ENCODE measurements at places on chromosomes 6 and 20.
A peak's percentile ranks its signal among the peaks of the same experiment; 100 is the strongest.

DNA sequence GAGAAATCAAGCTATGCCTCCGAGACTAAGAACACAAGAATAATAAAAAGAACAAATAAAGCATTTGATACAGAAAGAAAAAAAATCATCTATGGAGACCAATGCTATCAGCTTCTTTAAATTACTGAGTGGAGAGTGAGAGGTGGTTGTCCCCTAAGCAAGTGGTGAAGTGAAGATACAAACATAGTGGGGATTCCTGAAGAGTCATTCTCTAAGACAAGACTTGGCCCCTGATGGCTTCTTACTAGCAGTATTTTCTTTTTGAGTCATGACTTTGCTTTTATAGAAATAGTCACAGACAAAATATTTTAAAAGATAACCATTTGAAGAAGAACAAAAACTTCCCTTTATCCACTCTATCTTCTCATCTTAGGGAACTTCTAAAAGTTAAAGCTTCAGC is 261.4 kb upstream of the PRDM1 start:
- DNase-seq, result no peak

DNA sequence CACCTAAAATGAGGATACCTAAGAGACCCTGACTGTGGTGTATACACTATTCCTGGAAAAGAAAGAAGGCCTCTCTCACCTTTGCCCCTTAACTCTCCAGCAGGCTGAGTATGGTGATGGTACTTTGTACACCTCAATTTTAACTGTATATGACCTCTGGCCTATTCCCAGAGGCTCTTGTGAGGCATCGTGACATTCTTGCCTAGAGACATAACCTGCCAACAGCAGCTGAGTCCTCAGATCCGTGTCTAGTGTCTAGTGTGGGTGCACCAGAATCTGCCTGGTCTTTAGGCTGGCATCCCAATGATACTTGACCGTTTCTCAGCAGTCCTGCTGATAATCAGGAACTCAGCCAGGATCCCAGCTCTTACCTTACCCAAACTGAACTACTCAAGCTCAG is 20.0 kb downstream of the TP53INP2 start:
- no peak for DNase-seq

GRCh38 chr6:104281370-104281769 is 578.3 kb downstream of the HACE1 start:
- no peak for DNase-seq

GRCh38 chr6:28943223-28943556 is 19.4 kb upstream of the TRIM27 start:
- DNase-seq, result no peak

DNA sequence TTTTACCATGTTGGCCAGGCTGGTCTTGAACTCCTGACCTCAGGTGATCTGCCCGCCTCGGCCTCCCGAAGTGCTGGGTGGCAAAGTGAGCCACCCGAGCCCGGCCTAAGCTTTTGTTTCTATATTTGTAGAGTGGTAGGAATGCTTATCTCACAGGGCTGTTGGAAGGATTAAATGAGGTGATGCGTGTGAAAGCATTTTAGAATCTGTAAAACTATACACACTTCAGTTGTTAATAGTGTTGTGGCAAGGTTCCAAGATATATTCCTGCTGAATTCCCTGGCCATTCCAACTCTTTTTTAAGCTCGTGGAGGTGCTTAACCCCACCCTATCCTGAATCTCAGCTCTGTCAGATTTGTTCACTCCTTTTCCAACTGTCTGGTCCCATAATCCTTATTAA is 89.9 kb upstream of the AKIRIN2 start:
- DNase-seq, result no peak

DNA sequence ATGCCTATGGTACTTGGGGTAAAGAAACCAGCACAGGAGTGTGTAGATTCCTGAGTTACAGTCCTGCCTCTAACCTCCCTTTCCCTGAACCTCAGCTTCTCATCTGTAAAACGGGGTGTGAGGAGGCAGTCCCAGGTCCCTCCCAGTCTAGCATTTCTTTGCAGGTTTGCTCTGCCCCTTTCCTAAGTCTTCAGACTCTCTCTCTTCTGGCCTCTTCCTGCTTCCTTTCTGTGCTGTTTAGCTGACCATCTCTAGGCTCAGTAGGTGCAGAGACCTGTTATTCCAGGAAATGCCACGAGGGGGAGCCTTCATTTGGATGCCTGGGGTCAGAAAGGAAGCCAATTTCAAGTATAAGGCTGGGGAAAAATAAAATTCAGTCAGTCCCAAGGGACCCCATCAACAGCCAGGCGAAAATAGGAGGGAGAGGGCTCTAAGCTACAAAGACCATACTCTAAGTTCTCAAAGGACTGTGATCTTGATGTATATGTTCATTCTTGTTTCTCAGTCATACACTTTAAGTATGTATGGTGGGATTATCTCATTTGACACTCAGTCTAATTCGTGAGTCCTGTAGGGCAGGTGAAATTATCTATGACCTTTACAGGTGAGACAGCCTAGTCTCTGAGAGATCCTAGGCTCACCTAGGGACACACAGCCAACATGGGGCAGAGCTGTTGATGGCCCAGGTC is 89.1 kb downstream of the NCR2 start:
- peak; percentile 73 for DNase-seq

- DNase-seq, result no peak
Observed at GRCh38 chr20:9506280-9506821, 8.0 kb upstream of the LAMP5 start.

DNA sequence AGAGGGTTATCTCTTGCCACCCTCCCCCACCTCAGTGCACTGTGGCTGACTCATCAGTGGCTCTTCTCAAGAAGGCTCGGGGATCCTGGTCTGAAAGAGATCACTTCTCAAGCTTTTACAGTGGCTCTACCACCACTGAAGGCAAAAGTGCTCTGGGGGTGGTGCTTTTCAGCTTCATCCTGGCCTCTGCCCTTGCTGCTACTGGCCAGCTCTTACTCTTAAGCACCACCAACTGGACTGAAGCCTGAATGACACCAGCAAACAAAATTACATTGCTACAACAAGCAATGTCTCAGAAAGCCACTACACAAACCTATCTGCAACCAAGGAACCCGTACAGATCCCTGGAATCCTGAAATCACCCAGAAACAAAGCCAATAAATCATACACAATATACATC is 402.1 kb downstream of the EPHA7 start:
- no peak for DNase-seq

DNA sequence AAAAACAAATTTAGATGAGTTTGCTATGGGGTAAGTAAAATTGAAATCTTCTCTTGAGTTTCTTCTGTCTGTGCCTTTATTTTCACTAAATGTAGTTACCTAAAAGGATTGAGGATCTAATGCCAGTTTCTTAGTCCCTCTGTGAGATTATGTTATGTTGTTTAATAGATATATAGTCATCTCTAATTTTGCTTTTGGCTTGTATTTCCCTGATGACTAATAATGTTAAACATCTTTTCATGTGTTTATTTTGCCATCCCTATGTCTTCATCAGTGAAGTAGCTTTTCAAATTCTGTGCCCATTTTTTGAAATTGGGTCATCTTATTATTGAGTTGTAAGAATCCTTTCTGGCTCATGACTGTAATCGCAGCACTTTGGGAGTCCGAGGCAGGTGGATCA is 13.7 kb downstream of the QRSL1 start:
- DNase-seq, result no peak

- no peak for DNase-seq
Observed at GRCh38 chr6:90226257-90226656, 70.4 kb downstream of the BACH2 start.

- DNase-seq, result no peak
Observed at GRCh38 chr6:110492584-110492983, 16.2 kb upstream of the SLC22A16 start.

GRCh38 chr6:157610451-157610999 is 212.5 kb upstream of the SNX9 start:
- DNase-seq, result no peak

GRCh38 chr20:19492687-19493336 is 265.2 kb upstream of the RIN2 start:
- DNase-seq, result no peak

GRCh38 chr6:168045141-168045691 is 33.8 kb downstream of the FRMD1 start:
- DNase-seq, result no peak

DNA sequence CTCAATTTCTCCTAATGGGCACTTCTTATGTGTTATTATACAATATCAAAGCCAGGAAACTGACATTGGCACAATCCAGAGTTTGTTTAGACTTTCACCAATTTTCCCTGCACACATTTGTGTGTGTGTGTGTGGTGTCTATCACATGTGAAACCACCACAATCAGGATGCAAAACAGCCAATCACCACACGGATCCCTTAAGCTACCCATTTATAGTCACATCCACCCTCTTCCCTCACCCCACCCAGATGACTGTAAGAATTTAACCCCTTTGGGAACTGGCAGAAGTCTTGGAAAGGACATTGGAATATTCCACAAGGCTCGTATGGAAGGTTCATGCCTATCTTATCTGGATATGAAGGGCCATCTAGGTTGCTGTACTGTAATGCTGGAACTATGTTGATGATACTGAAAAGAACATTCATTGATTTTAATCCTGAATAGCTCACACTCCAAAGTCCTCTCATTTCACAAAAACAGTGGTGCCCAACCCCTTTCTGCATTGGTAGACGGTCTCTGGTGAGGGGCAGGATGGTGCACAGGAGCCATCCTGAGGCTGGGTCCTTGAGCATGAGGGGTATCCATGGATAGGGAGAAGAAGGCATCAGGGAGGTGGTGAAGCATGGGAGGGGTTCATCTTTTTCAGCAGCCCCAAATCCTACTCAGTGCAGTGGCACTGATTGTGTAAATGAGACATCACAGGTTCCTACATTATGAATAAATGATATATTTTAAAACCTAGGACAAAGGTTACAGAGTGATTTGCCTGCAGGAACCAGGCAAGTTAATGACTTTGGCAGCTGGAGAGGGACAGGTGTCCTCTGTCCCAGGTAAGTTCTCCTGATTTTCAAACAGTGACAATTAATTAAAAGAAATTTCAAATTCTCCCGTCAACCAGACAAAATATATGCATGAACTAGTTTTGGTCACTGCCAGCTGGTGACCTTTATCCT is 12.1 kb upstream of the CTCFL start:
- no peak for DNase-seq

DNA sequence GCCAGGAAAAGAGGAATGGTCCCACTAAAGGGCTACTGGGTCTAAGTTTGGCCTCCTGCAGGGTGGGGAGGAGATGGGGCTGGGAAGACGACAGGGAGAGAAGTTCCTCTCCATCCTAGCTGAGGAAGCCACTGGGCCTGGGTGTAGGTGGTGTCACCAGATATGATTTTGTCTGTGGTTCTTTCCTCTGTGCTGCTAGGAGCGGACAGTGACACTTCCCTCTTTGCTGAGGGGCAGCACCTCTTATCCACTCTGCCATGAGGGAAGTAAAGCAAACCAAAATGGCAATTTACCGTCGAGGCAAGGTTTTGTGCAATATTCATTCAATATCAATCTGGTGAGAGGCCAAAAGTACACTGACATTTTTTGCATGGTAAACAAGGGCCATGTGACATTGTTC is 33.0 kb upstream of the NR2E1 start:
- DNase-seq, result no peak

DNA sequence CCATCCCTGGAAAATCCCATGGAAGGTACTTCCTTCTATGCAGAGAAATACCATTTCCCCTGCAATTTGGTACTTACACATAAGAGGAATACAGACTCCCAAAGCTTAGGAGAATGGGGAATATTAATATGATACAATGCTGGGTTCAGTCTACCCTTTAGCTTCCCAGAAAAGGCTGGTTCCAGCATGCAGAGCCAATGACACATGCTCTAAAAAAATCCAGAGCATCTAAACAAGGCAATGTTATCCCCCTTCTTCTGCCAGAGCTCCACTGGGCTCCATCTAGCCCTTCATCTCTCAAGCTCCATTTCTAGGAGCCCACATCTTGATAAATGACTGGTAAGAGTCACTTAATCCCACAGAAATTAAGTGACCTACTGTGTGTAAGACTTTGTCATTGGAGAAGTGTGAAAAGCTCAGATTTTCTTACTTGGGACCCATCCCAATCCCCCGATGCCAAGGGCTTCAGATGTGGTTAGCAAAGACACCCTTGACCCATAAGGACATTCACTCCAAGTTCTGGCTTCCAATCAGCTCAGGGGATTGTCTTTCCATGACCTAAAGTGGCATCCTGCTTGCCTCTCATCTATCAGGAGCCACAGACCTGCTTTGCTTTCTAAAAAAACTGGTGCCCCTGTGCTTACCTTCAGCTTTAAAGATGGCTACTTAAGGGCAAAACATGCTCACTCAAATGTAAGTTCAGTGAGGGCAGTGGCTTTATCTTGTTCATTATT is 137.5 kb downstream of the UNC5CL start:
- no peak for DNase-seq

DNA sequence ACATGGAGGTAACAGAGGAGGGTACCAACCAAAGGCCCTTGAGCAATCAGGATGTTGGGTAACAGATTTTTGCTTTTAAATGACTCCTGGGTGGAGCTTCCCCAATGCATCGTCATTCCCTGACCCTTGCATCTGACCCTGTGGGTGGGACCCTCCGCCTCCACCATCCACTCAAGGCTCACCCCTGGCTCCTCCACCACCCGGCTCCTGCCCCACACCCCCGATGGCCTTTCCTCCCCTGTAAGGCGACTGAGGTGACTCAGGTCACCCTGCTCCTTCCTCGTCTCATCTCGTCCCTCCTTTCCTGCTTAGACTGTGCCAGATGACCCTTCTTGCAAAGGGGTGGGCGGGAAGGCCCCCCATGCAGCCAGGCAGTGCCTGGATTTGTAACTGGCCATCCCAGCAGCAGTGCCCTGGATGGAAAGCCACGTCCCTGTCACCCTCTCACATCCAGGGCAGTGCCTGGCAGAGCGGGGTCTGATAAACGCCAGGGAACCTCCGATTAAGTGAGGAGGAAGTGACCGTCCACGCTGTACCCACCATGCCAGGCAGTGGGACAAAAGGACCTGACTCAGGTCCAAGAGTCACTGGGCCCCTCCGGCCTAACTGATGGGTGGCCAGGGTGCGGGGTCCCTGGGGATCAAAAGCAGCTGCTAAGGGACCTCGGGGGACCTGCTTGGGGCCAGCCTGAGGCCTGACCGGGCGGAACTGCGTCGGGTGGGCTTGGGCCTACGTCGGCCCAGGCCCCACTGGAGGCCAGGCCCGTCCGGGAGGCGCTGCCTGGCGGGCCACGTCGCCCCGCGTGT is 624 bp upstream of the NPEPL1 start:
- DNase-seq, result no peak

- no peak for DNase-seq
Observed at GRCh38 chr6:120056085-120056484, 706.5 kb upstream of the MAN1A1 start.

DNA sequence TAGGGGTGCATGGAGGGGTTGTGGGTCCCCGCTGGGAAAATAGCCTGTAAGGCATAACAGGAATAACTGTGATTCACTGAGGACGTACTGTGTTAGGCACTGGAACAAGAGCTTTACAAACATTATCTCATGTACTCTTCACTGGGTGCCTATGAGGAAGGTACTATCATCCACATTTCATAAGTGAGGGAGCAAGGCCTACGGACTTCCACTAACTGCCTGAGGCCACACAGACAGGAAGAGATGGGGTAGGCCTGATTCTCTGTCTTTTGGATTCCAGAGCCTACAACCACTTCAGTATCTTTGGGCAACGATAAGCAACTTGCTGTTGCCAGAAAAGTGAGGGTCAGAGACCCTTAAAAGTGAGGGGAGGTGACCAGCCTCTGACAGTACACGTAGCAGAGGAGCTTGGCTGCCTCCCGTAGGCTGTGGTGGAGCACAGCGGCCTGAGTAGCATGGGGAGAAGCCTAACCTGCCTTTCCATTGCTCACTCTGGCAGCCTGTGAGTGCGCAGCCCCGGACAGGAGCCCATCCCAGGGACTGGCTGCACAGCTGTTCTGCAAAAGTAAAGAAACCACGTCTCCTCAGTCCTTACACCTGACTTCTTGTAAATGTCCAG is 30.4 kb downstream of the PSMB1 start:
- no peak for DNase-seq

GRCh38 chr6:123629258-123629941 is 7.3 kb downstream of the TRDN start:
- DNase-seq, result no peak
